Pancreas (tissue), 10 donors: ENCODE measurements at places on chromosomes 5 and 9. TPM values are rescaled to one million over a fixed set of nuclear protein-coding genes. Genes with fewer than 3 reads are reported as not detected.

- DNase-seq = peak; percentile 47
Observed at GRCh38 chr9:133703591-133704399, 34.4 kb downstream of the SARDH start.

DNA sequence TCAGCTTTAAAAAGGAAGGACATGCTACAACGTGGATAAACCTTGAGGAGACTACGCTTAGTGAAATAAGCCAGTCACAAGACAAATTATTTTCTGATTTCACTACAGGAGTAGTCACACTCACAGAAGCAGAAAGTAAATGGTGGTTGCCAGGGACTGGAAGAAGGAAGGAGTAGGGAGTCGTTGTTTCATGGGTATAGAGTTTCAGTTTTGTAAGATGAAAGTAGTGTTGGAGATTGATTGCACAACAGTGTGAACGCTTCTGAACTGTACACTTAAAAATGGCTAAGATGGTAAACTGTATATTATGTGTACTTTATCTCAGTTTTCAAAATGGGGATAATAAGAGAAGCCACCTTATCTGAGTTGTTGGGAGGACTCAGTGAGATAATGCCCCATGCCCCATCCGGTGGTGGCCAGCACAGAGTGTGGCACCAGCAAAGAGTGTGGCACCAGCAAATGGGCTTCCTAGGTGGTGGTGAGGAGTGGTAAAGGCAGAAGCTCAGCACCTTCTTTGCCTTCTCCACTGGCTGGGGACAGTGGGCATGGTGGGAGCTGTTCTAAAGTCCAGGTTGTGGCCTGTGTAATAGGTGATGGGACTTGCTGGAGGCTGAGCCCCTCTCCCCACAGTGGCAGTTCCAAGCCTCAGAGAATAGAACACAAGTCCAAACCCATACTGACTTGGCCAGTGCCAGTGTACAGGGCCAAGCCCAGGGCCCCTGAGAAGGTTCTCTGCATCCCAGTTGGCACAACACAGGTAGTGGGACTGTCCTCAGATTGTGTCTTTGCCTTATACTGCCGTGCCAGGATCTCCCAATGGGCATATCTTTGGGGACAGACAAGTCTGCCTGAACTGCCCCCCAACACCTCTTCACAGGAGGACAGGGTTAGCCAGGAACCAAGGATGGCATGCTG, 4.4 kb downstream of the SLC22A4 start:
- no peak for DNase-seq

DNA sequence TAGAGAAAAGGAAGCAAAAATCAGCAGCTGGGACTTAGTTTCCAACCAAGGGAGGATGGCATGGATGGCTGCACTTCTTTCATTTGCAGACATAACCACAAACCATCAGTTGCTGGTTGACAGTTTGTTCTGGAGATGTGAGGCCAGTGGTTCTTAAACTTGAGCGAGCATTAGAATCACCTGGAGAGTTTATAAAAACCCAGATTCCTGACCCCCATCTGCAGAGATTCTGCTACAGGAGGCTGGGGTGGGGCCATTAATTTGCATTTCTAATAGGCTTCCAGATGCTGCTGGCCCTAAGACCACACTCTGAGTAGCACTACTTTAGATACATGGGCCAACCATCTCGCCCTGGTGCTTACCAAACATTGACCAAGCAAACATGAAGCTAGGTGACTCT, 60.8 kb downstream of the MARCHF3 start:
- DNase-seq = no peak

- DNase-seq = no peak
Observed at GRCh38 chr9:109733690-109734089, 46.3 kb upstream of the PALM2AKAP2 start.

DNA sequence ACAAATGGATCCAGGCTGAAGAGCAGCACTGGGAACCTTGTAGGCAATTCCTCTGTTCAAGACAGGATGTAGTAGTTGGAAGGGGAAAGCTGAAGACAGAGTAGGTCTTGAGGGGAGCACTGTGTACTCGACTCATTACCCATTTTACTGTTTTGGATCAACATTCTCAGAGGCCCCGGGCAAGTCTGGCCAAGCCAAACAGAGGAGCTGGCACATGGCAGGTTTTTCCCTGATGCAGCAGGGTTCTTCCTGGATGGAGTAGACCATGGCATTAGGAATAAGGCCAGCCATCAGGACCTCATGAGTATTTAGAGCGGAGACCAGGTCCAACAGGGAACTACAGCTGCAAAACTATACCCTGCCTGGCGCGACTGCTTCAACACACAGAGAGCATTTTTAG, 4.4 kb downstream of the SVEP1 start:
- DNase-seq = no peak

DNA sequence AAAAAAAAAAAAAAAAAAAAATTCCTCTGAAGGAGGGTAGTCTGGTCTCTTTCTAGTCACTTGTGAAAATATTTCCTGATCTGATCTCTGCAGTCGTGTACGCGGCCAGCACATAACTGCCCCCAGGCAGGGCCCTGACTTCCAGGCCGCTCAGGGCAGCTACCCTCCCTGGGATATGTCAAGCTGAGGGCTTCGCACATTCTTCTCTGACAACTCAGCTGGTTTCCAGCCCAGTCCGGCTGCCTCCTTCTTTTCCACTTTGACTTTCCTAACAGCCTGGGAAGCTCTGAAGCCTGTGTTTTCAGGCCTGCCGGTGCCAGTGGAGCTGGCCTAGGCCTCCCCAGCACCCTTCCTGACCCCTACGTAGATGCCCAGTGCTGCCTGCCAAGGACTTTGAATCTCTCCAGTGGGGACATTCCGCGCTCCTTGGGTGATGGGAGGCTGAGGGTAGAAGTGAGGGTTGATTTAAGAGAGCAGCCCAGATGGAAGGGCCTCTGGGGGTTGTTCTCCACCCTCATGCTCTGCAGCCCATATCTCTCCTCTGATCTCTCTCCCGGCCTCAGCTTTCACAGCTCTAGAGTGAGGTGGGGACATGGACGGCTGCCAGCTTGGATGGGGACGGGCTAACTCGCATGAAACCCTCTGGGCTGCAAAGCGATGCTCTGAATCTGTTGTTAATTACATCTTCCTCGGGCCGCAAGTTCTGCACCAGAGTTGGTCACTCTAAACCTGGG, 20.7 kb downstream of the COL5A1 start:
- DNase-seq = no peak

DNA sequence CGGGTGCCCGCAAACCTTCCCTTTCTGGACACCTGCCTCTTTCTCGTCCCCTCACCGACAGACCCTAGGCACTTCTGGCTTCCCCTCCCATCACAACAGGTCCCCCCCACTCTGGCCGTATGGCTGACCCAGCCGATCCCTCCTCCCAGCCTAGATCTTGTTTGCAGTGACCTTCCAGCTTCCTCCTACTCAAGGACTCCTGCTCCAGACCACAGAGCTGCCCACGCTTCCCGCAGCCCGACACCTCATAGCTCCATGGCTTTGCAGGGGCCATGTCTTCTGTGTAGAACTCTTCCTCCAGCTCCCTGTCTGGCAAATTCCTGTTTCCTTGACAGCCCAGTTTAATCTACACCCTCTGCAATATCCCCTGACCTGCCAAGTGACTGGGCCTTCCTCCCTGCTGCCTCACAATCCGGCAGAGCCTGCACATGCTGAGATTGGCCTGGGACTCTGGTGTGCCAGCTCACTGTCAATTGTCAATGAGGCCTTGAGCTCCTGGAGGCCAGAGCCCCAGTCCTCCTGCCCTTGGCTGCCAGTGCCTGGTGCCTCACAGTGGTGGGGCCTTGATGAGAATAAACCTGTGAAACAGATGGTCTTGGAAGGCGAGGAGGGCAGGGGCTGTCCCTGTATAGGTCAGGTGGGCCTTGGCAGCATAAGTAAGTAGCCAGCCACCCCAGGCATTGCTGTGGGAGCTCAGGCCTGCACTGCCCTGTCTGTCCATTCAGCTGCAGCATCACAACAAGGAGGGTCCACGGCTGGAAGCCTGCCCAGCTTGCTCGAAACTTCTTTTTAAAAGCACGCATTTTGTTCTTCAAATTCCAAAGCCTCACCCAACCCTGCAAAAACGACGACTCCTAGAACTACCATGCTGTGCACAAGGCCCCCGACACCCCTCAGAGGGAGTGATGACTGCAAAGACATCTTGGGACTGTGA, 50.5 kb downstream of the GADD45G start:
- DNase-seq = no peak

DNA sequence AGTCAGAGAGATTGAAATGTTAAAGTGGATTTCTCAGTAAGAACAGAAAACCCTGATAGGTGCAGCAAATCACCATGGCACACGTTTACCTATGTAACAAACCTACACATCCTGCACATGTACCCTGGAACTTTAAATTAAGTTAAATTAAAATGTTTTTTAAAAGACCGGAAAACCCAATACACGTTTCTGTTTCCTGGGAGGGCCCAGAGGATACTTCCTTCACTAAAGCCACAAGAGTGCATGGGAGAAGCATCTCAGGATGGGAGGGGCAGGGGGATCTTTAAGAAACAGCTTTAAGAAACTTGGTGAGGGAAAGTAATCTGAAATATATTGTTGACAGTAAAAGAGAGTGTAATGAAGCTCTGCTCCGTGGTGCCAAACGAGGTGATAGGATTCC, 164.7 kb upstream of the PTGER4 start:
- no peak for DNase-seq

- peak; percentile 46 for DNase-seq
Observed at GRCh38 chr9:133715866-133716563, 22.1 kb downstream of the SARDH start.

DNA sequence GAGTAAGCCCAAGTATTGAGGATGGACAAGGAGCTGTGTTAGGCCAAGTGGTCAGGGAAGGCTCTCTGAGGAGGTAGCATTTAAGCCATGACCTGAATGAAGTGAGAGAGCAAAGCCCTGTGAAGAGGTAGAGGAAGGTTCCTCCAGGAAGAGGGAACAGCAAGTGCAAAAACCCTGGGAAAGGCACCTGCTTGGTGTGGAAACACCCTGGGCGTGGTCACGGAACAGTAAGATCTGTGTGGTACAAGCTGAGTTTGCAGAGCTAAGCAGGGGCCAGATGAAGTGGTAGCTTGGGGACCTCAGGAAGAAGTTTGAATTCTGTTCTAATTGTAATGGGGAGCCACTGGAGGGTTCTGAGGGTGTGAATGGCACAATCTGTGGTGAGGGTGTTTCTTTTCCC, 310.2 kb downstream of the ARHGAP26 start:
- DNase-seq = no peak

GRCh38 chr9:107932046-107932445, 442.5 kb upstream of the KLF4 start:
- DNase-seq = no peak

- no peak for DNase-seq
Observed at GRCh38 chr9:92887880-92888338, 10.1 kb upstream of the ZNF484 start.

DNA sequence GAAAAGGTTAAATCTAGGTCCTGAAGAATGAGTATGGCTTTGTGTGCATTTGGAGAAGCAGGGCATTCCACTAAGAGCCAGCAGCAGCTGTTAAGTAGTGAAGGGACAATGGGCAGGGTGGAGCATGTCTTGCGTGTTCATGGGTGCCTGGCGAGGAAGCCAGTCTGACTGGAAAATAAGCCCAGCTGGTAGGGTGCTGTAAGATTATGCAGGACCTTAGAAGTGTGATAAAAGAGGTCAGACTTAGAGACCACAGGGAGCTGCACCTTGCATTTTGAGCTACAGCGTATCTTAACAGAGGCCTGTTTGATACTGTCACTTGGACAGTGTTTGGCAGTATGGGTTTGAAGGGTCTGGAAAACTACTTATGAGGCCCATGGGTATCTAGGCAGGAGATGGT, 131.7 kb upstream of the ELL2 start:
- DNase-seq = peak; percentile 28

DNA sequence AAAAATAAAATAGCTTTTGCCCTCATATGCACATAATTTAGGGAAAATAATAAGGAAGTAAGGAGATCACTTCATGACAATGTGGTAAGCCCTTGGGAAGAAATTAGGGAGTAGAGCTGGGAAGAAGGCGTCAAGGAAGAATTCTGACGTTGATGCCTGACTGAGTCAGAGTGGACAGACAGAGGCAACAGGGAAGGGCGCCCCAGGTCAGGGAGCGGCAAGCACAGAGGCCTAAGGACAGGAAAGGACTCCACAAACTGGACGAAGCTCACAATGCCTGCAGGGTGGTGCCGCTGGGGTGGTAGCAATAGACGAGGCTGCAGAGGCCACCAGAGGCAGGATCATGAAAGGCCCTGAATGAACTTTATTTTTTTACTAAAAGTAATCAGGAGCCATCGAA, 7.6 kb downstream of the DRD1 start:
- DNase-seq = no peak

- DNase-seq = no peak
Observed at GRCh38 chr9:29282121-29282520, 1708.8 kb upstream of the C9orf72 start.

GRCh38 chr5:32449262-32449661, 4.7 kb upstream of the ZFR start:
- no peak for DNase-seq

- no peak for DNase-seq
Observed at GRCh38 chr9:32926911-32927310, 74.5 kb downstream of the APTX start.

GRCh38 chr9:132840980-132841379, 37.1 kb downstream of the AK8 start:
- DNase-seq = no peak

The SLC31A1 gene
- 6.7 TPM for polyA plus RNA-seq

The RGS7BP gene
- 0.04 TPM for polyA plus RNA-seq

The SPACA9 gene
- polyA plus RNA-seq = 3.2 TPM

The C9orf50 gene
- polyA plus RNA-seq = not detected

The C9 gene
- polyA plus RNA-seq = not detected

The GM2A gene
- 7.9 TPM for polyA plus RNA-seq

The ANKRD31 gene
- 0.12 TPM for polyA plus RNA-seq

The IL7R gene
- polyA plus RNA-seq = 0.52 TPM

The FNIP1 gene
- 4.4 TPM for polyA plus RNA-seq

The GCNT1 gene
- polyA plus RNA-seq = 1.0 TPM

The PTGDS gene
- polyA plus RNA-seq = 35.0 TPM

The KLHL3 gene
- polyA plus RNA-seq = 6.6 TPM

The PITX1 gene
- polyA plus RNA-seq = 0.12 TPM

The MARCHF3 gene
- polyA plus RNA-seq = 4.9 TPM

The SHOC1 gene
- 0.07 TPM for polyA plus RNA-seq

The HSD17B3 gene
- 7.7 TPM for polyA plus RNA-seq

The FIBCD1 gene
- not detected for polyA plus RNA-seq

The LCN12 gene
- polyA plus RNA-seq = 9.0 TPM

The PCDH12 gene
- polyA plus RNA-seq = 1.6 TPM
